ENCODE measurements at places on chromosomes 13 and 19. TPM values are rescaled to one million over a fixed set of nuclear protein-coding genes. Genes with fewer than 3 reads are reported as not detected.

CXCL17 gene
- not detected for polyA plus RNA-seq

TMPRSS9 gene
- polyA plus RNA-seq = 0.03 TPM

- no peak for DNase-seq
These were observed 278.8 kb downstream of the TSHZ3 start for GRCh38 chr19:31070146-31071065.

GRCh38 chr13:50171590-50172282 lies 156.5 kb downstream of the KCNRG start:
- no peak for DNase-seq

- no peak for DNase-seq
These were observed 2065.7 kb upstream of the PCDH20 start for GRCh38 chr13:63481334-63481733.

GRCh38 chr19:58059003-58059670 lies at the start of gene ZNF135:
ZNF135 (plus strand) TSS chr19:58059282; CDS start chr19:58060003, 721 bp downstream.
- DNase-seq = no peak

DNA sequence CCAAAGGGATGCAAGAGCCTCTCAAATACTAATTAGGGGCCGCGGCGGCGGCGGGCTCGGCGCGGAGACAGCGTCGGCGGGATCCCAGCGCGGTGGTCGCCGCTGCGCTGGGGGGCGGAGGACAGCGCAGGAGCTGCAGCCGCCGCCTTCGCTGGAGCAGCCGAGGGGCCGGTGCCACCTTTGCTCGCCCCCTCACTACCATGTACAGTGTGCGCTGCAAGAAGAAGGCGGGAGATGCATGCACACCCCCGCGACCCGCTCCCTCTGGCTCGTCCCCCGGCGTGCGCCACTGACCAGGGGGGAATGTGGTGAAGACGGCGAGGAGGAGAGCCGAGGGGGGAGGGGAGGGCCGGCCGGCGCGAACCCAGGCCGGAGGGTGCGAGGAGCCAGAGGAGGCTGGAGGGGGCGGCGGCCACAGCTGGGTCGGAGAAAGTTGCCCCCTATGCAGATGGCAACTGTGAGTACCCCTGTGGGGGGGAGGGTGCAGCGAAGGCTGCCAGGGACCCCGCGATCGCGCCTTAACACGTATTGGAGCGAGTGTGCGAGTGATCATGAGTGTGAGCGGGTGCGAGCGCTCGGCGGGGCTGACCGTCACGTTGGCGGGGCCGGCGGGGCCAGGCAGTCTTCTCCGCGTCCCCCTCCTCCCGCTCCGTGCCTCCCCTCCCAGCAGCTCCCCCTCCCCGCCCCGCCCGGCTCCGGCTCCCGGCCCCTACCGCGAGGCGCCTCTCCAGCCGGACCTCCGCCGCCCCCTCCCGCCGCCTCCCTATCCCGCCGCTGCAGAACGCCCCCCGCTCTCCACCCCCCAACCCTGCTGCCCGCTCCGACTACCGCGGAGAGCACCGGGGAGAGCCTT lies 808 bp downstream of the SLITRK5 start:
- no peak for DNase-seq
